ENCODE measurements at places on chromosomes 16 and 17. TPM values are rescaled to one million over a fixed set of nuclear protein-coding genes. Genes with fewer than 3 reads are reported as not detected.

The DUSP14 gene
- total RNA-seq: 6.9 TPM

GRCh38 chr16:49092704-49093103, 188.9 kb downstream of the CBLN1 start:
- no peaks in the 10 kb centered on the region for H3K36me3 ChIP-seq
- H3K27ac ChIP-seq: no peak overlapping the region
- DNase-seq: no peak

DNA sequence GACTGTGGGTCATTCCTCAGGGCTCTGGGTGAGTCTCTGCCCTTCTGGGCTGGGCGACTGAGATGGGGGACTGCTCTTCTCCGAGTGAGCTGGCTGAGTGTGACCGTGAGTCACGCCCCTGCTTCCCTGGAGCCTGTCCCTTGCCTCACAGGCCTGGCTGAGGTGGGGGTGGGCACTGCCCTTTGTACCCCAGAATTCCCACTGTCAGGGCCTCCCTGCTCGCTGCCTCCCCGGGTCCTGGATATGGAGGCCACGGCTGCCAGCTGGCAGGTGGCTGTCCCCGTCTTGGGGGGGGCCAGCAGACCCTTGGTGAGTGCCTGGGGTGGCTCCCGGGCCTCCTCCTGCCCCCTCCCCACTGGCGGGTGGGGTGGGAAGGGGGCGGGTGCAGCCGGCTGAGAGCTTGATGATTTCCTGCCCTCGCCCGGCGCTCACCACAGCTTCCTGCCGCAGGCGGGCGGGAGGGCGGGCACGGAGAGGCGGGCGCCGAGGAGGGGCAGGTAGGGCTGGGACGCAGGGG, at the start of gene LAT:
Gene LAT (plus strand): TSS at position 434 of the 517 bp plus-strand sequence. CDS start 366 bp downstream, outside the sequence.
- H3K36me3 ChIP-seq: peaks cover 8% of the 10 kb centered on the region
- peaks cover 50% of the 10 kb centered on the region for H3K4me1 ChIP-seq
- H3K27me3 ChIP-seq: no peaks in the 10 kb centered on the region
- peak within 1 kb of the TSS; percentile 99 for H3K27ac ChIP-seq
- DNase-seq: peak; percentile 77
- peak within 1 kb of the TSS; percentile 99 for H3K4me3 ChIP-seq

The OR1F1 gene
- not detected for total RNA-seq

The NTN3 gene
- not detected for total RNA-seq

The NPIPA8 gene
- 37.5 TPM for total RNA-seq

- no peak overlapping the region for H3K4me3 ChIP-seq
- DNase-seq: no peak
- H3K27ac ChIP-seq: no peak overlapping the region
- H3K36me3 ChIP-seq: no peaks in the 10 kb centered on the region
- H3K4me1 ChIP-seq: no peaks in the 10 kb centered on the region
Observed at GRCh38 chr16:78659668-78660217, 560.3 kb downstream of the WWOX start.

GRCh38 chr17:63189930-63190329, 223.9 kb downstream of the TANC2 start:
- no peak for DNase-seq
- peaks cover 7% of the 10 kb centered on the region for H3K36me3 ChIP-seq
- H3K27ac ChIP-seq: no peak overlapping the region
- H3K4me3 ChIP-seq: no peak overlapping the region
- H3K4me1 ChIP-seq: peaks cover 24% of the 10 kb centered on the region

The SSTR5 gene
- not detected for total RNA-seq

The ENPP7 gene
- 0.29 TPM for total RNA-seq

GRCh38 chr17:28466521-28467048, 6.9 kb upstream of the SLC13A2 start:
- no peak for DNase-seq
- no peaks in the 10 kb centered on the region for H3K36me3 ChIP-seq
- H3K4me1 ChIP-seq: no peaks in the 10 kb centered on the region
- peaks cover 31% of the 10 kb centered on the region for H3K27me3 ChIP-seq
- no peak overlapping the region for H3K27ac ChIP-seq

DNA sequence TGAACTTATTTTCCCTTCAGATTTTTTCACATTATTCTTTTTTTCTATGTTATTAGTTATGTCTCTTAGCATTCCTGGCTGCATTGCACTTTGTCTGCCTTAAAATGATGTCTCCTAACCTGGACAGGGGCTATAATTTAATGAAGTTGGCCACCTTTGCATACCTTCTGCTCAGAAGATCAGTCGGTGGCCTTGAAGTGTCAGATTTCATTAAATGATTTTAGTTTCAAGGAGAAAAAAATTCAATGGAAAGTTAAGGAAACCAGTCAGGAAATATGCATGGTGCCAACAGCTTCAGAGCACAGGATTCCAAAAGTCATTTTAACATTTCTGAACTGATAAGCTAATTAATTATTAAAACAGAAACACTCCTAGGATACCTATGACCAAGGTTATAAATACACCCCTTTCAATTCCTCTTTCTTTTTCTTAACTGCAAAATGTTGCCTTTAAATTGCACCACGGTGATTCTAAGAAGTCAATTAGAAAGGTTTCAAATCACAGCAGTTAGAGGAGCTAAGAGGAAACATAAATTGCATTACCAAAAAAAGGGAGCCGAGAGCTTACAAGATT, 533.4 kb downstream of the KCNJ2 start:
- no peaks in the 10 kb centered on the region for H3K36me3 ChIP-seq
- H3K4me1 ChIP-seq: no peaks in the 10 kb centered on the region
- no peak overlapping the region for H3K27ac ChIP-seq
- H3K4me3 ChIP-seq: no peak overlapping the region
- H3K27me3 ChIP-seq: no peaks in the 10 kb centered on the region

DNA sequence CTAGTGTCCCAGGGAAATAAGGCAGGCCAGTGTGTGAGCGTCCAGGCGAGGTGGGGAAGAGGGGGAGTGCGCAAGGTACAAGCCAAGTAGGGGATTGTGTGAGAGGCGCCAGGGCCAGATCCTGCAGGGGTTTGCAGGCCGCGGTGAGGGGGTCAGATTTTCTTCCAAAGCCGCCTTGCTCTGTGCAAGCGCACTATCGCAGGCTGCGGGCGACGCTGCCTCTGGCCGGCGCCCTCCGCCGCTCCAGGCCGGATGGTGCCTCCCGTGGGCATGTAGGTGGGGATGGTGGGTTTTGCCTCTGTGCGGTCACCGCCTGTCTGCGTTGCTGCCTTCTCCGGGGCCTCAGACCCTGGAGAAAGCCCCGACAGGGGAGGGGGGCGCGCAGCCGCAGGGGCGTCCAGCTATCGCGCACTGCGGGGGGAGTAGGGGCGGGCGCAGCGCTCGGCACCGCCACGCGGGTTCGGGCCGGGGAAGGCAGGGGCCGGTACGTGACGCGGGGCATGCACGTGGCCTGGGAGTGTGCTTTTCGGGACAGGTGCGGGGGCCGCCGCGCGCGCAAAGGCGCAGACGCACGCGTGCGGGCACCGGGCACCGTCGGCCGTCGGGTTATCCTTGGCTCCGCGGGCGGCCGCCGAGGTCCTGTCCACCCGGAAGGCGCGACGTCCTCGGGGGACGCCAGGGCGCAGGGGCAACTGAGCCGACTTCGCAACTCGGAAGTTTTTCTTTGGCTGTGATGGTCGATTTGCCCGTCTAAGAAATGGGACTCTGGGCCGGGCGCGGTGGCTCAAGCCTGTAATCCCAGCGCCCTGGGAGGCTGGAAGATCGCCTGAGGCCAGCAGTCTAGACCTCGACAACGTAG, 1.1 kb upstream of the HAPSTR1 start:
- H3K4me3 ChIP-seq: peak overlapping the region; percentile 93
- no peaks in the 10 kb centered on the region for H3K36me3 ChIP-seq
- peaks cover 24% of the 10 kb centered on the region for H3K4me1 ChIP-seq
- H3K27me3 ChIP-seq: no peaks in the 10 kb centered on the region
- peak; percentile 65 for DNase-seq
- peak overlapping the region; percentile 86 for H3K27ac ChIP-seq

The RAC3 gene
- 1.5 TPM for total RNA-seq

The RAP1GAP2 gene
- total RNA-seq: 1.3 TPM

DNA sequence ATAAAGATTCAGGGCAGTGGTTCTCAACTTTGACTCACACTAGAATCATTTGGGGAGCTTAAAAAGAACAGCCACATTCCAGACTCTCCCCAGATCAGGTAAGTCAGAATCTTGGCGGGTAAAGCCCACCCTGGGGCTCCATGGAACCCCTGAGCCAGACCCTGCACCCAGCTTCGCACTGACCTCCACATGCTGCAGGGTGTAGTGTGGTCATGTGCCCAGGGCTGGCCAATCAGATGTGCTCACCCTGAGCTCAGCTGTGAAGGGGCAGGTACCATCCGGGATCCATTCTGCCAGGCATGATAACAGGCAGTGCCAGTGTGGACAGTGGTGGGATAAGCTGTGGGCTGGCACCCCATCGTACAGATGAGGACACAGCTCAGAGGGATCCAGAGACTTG, 28.1 kb upstream of the MED9 start:
- no peak for DNase-seq
- H3K4me1 ChIP-seq: peaks cover 5% of the 10 kb centered on the region
- H3K27me3 ChIP-seq: peaks cover 2% of the 10 kb centered on the region
- H3K4me3 ChIP-seq: no peak overlapping the region

GRCh38 chr16:26950636-26951035, 116.1 kb upstream of the C16orf82 start:
- peaks cover 13% of the 10 kb centered on the region for H3K27me3 ChIP-seq
- H3K4me3 ChIP-seq: no peak overlapping the region
- no peaks in the 10 kb centered on the region for H3K36me3 ChIP-seq
- no peaks in the 10 kb centered on the region for H3K4me1 ChIP-seq

DNA sequence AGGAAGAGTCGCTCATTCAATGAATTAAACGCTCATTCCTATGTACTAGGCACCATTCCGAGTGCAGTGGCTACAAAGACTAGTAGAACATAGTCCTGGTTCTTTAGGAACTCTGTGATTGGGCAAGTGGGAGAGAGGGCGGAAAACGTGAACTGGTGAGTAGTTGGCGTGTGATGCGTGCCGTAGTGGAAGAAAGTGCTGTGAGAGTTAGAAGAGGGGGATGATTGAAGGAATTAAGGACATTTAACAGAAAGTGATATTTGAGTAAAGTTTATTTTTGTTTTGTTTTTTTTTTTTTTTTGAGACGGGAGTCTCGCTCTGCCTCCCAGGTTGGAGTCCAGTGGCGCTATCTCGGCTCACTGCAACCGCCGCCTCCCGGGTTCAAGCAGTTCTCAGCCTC, 7.9 kb upstream of the SLFN14 start:
- peaks cover 39% of the 10 kb centered on the region for H3K4me1 ChIP-seq
- peak overlapping the region; percentile 84 for H3K4me3 ChIP-seq
- H3K36me3 ChIP-seq: no peaks in the 10 kb centered on the region
- H3K27me3 ChIP-seq: peaks cover 2% of the 10 kb centered on the region
- peak overlapping the region; percentile 98 for H3K27ac ChIP-seq
- peak; percentile 18 for DNase-seq

The GNGT2 gene
- 4.7 TPM for total RNA-seq

GRCh38 chr16:77424871-77425604, 9.8 kb downstream of the ADAMTS18 start:
- no peaks in the 10 kb centered on the region for H3K4me1 ChIP-seq
- H3K27ac ChIP-seq: no peak overlapping the region
- no peaks in the 10 kb centered on the region for H3K36me3 ChIP-seq
- H3K27me3 ChIP-seq: peaks cover 12% of the 10 kb centered on the region
- DNase-seq: no peak
- H3K4me3 ChIP-seq: no peak overlapping the region

The KRT16 gene
- not detected for total RNA-seq

DNA sequence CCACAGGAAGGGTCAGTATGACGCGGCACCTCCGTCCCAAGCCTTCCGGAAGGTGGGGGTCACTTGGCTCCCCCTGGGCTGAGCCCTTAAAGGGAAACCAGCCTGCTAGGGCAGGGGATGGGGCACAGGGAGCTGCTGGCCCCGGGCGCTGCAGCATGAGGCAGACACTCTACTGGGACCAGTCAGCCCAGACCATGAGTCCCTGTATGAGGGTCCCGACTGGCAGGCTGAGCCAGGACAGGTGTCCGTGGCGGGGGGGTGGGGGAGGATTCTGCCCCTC, 43.4 kb upstream of the ZC3H18 start:
- H3K4me3 ChIP-seq: no peak overlapping the region
- no peak for DNase-seq
- H3K4me1 ChIP-seq: peaks cover 9% of the 10 kb centered on the region
- H3K27ac ChIP-seq: no peak overlapping the region
- no peaks in the 10 kb centered on the region for H3K27me3 ChIP-seq

Measured in naive thymus-derived CD8-positive, alpha-beta T cell (primary cell).